ENCODE measurements at places on chromosomes 4 and X.

- DNase-seq: no peak
Observed at GRCh38 chr4:82810176-82810575, 11.6 kb upstream of the SCD5 start.

- no peak for DNase-seq
Observed at GRCh38 chr4:6686104-6686787, 7.4 kb upstream of the S100P start.

- no peak for DNase-seq
Observed at GRCh38 chr4:86921608-86922252, 13.1 kb upstream of the AFF1 start.

DNA sequence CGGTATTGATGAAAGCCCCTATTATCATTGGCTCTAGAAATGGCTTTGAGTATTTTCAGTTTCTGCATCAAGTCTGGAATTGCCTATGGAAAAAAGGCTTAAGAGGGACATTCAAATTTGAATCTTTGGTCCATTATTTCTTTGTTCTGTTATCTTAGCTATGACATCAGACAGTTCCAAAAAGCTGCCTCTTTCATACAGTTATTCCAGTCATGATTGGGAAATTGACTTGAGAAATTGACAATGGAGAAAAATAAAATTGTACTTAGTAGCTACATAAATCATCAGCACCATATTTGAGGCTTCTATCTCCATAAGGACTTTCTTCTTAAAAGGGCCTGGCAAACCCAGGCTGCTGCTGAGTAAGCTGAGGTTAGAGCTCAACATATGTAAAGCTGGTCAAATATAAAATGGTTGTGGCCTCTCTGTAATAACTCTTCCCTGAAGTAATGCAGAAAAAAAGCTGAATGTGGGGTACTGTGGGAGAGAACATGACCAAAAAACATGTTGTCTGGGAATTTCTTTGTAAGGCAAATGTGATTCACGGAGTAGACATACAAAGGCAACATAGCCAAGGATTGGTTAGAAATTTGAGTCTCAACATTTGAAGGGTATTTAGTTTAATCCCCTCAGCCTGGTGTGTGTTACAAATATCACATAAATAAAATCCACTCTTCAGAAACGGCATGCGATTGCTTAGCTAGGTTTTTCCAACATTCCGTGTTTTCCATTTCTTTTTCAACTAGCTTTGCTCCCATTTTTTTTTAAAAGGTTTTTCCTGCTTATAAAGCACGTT is 100.9 kb downstream of the LNX1 start:
- DNase-seq: no peak

DNA sequence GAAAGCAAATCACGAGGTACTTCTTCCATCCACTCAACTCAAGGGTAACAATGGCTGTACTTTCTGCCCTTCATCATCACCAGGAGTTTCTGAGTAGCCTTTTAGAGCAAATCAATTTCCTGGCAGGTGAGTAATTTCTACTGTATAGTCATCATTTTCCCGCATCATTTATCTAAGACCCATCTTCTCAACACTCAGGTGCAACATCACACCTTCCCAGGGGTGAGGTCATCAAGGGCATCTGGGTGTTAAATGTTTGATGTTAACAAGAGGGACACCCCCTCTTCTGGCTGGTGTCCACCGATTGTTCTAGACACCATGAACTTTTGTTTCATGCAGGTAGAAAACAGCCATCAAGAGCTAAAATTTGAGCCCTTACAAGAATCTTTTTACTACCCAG is 313.4 kb upstream of the MAGEB2 start:
- no peak for DNase-seq

DNA sequence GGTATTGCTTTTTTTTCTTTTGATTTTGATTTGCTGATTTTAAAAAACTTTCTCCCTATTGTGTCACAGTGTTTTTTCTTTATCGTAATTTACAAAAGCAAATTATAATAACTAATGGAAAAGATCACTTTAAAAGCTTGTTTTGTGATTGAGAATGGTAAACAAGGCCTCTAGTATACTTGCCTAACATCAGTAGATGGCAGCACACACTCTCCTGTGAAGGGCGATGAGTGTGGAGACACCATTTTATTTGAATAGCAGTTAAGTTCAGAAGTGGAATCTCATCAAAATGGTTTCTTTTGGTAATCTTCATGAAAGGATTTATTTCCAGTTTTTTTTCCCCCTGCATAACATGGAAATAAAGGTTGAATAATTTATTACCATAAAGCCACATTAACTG is 72.3 kb downstream of the PAK3 start:
- DNase-seq: no peak

GRCh38 chrX:34884817-34885216 is 57.8 kb upstream of the FAM47B start:
- no peak for DNase-seq

DNA sequence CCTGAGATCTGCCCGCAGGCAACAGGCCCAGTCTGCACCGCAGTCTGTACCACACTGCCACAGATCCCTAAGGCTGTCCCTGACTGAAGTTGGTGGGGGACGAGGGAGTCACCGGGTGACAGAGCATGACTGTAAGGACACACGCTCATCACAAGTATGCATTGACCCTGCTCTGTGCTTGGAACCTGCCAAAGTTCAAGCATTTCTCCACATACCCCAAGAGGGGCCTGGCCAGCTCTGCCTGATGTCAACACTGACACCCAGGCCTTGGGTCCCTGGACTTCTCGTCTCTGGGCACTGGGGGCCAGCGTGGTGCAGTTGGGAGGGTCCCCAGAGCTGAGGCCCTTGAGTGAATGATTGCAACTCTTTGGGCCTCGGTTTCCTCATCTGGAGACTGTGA is 7.9 kb downstream of the BLOC1S4 start:
- no peak for DNase-seq

- peak; percentile 41 for DNase-seq
Observed at GRCh38 chr4:82780752-82781231, 17.8 kb downstream of the SCD5 start.

DNA sequence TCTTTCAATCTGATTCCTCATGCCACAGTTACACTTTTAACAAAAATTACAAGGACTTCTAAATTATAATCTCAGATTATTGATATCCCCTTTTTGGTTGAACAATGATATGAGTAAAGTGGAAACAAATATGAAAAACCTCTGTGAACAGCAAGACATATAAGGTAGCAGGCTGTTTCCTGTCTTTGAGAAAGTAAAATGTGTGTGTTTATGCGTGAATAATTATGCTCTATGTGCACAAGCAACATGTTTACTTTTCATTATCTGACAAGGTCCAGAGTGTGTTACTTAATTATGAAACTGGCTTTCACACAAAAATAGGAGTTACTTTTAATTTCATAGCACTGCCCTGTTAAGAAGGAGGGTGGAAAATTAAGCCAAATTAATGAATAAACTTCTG is 43.1 kb downstream of the DDIT4L start:
- DNase-seq: no peak

Measured in activated CD8-positive, alpha-beta memory T cell treated with anti-CD3 and anti-CD28 coated beads for 24 hours (primary cell).